ENCODE measurements at places on chromosomes 2 and 18. TPM values are rescaled to one million over a fixed set of nuclear protein-coding genes. Genes with fewer than 3 reads are reported as not detected.

Gene ADAM23
- 3.5 TPM for total RNA-seq

Gene IL36B
- not detected for total RNA-seq

Gene OR6B2
- total RNA-seq: not detected

Gene SLC9A4
- not detected for total RNA-seq

Gene MCEE
- total RNA-seq: 21.1 TPM

Gene UGT1A1
- total RNA-seq: not detected

Gene CCDC148
- 0.13 TPM for total RNA-seq

Gene MAB21L4
- not detected for total RNA-seq

Gene EPHA4
- 42.2 TPM for total RNA-seq

Gene ACVR1C
- total RNA-seq: 0.32 TPM

All from GM23248 (cell line).